Chondrocyte (in vitro differentiated cells): ENCODE measurements at places on chromosomes 7 and 10. TPM values are rescaled to one million over a fixed set of nuclear protein-coding genes. Genes with fewer than 3 reads are reported as not detected.

DNA sequence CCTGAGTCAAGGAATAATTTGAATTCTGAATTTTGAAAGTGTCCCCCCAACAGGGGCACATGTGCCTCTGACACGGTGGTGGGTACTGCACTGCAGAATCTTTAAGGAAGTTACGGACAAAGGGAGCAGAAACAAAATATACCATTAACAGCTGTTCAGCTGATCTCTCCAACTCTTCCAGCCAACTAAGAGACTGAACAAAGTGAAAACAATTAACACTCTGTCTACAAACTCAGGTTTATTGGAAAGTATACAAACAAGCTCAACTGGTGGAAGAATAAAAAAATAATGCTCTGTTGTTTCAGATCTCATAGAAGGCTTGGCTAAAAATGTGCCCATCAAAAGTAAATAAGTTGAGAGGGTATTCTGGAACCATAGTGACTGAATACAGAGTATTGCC, 34.4 kb downstream of the ASB4 start:
- DNase-seq = no peak

DNA sequence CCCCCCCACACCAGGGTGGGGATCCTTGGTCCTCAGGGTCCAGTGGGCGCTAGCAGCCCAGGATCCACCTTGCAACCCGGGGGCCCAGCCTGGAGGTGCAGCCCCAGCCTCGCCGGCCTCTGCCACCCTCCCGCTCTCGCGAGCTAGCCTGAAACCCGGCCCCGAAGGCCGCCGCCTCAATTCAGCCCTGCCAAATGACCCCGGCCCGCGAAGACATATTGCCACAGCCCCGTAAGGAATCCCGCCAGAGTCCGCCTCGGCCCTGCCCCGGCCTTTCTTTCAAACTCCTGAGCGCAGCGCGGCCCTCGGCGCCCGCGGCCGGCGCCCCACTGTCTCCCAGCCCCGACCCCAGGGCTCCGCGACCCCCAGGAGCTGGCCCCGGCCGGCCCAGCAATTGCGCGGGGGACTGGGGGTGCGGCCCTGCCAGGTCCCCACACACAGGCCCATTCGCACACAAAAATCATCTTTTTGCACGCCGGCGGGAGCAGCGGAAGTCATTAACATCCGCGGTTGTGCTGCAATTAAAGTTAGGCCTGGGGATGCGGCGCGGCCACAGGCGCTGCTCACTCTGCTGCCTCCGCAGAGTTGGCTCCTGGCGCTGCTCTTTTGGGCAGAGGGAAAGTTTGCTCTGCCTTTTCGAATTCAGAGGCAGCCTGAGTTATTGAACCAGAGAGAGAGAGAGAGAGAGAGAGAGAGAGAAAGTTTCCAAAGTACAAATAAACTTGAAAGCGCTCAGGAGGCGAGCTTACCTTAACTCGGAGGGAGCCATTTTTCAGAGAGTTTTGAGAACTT, 4.0 kb downstream of the HOXA5 start:
- DNase-seq = no peak

DNA sequence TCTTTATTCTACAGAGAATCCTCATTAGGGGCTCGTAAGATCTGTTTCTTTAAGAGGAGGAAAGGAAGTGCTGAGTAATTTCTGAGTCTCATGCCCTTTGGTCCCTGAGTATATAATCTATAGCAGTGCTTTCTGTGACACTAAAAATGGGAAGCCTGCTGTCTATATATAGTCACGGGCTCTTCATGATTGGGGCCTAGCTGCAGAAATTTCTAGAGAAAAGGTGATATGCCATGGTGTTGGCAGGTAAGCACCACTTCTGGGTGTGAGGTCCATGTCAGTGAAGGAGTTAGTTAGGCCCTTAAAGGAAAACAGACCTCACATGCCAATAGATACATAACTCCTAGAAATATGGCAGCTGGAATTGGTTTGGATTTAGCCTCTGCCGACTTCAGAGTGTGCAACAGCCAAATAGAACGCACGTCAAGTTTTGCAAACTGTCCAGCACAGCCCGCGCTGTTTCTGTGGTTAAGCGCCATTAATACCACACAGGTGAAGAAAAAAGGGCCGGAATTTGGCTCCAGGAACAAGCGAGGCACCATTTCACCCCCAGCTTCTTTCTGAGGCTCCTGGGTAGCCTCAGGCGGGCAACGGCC, 123.2 kb downstream of the TACC2 start:
- no peak for DNase-seq

GRCh38 chr7:156518466-156518865, 122.1 kb upstream of the RNF32 start:
- no peak for DNase-seq

DNA sequence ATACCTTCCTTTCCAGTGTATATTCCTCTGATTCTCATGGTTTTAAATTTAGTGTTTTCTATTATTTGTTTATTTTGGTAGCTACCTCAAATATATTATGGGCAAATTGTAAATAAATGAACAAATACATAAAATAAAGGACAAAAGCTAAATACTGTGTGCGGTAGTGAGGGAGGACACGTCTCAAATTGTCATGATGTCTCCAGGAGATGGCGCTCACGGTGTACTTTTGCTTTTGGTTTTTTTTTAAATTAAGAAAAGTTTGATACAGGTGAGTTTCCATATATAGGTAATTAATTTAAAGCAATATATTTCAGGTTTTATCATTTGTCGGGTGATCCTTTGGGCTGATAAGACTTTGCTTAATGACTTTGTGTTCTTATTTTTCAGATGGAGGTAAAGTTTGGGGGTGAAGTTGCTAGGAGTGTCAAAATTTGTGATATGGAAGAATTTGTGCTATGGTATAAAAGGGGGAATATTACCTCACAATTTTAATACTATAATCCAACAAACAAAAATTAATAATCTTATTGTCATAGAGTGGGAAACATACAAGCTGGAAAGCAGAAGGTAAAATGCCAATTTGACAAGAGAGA, 68.4 kb upstream of the TMEM229A start:
- DNase-seq = no peak

- no peak for DNase-seq
Measured at GRCh38 chr7:152544481-152544927, 108.7 kb upstream of the KMT2C start.

DNA sequence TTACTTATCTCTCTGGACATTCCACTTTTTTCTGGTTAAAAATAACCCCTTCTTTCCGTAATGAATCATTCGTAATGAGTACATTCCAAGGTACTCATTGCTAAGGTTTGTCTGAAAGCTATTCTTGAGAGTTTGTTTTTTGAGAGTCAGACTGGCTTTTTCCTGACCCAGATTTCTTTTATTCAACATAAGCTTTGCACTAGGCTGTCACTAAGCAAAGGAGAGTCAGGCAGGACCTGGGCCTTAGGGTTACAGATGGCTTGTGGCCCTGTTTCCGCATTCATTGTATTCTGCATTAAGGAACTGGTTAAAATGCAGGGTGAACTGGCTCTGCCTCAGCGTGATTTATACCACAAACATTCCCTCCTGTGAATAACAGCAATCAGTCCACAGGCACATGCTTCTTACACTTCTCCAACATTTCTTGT, 84.1 kb downstream of the POM121L12 start:
- DNase-seq = no peak

- no peak for DNase-seq
Measured at GRCh38 chr10:90418869-90419652, 438.8 kb downstream of the HTR7 start.

DNA sequence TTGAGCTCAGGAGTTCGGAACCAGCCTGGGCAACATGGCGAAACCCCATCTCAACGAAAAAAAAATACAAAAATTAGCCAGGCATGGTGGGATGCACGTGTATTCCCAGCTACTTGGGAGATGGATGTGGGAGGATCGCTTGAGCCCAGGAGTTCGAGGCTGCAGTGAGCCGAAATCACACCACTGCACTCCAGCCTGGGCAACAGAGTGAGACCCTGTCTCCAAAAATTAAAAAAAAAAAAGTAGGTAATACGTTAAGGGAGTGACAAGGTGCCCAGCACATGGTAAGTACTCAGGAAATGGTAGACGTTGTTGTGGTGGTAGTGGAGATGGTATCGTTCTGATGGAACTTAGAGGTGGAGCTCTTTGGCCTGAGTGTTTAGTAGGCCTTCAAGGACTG, 41.0 kb upstream of the XPNPEP1 start:
- DNase-seq = no peak

Gene PRSS2
- total RNA-seq = not detected in 3 replicates
